Lung (tissue), 17 donors: ENCODE measurements at places on chromosomes 16 and 17. TPM values are rescaled to one million over a fixed set of nuclear protein-coding genes. Genes with fewer than 3 reads are reported as not detected.

- DNase-seq: no peak
Observed at GRCh38 chr17:50938821-50939541, 72.8 kb upstream of the TOB1 start.

DNA sequence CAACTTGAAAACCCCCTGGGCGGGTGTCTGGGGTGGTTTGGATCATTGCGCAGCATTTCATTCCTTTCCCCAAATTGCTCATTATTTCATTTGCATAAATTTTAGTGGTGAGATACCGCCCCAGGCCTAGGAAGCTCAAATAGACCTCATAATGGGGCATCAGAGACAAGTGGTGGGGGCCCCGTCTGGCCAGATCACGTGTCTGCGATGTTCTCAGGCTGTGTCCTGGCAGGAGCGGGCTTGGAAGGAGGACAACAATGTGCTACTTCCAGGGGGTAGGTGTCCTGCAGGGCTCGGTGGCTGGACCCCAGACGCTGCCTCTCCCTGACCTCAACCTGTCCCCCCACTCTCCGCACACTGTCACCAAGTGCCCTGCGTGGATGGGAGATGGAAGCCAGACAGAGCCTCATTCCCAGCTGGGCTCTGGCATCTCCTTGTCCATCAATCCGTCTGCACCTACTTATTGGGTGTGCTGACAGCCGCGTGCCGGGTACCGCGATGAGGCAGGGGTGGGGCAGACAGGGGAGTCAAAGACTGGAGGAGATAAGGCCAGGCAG is 116.9 kb downstream of the NTN1 start:
- peak; percentile 29 for DNase-seq

GPR139 gene
- total RNA-seq: not detected

SHISA6 gene
- total RNA-seq: 0.12 TPM

DNA sequence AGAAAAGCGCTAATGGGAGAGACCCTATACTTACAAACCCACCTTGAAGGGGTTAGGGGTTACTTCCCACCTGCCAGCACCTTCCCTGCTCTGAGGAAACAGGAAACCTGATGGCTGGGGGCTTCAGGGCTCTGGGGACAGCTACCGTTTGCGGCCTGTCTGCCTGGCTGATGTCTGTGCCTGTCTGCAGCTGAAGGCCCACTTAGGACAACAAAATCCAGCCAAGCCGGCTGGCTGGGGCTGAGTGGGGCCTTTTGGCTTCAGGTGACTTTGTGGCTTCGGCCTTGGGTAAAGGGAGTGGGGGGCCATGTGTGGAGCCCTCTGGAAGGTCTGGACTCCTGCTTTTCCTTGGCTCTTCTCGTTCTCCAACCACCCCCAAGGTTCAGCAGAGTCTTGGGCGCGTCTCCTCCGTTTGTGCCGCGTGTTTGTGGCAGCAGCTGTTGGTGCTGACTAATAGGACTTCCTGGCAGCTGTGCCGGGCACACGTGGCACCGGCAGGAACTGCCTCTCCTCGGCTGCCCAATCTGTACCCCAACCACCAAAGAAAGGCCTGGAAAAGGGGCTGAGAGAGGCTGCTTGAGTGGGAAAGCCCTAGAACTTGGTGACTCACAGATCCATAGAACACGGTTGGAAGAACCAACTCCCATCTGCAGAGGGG is 186.7 kb downstream of the MSI2 start:
- DNase-seq: no peak

- DNase-seq: no peak
Observed at GRCh38 chr17:83144421-83145357, 65.3 kb downstream of the METRNL start.

ABCC1 gene
- 41.5 TPM for total RNA-seq

CCL11 gene
- total RNA-seq: 0.80 TPM

GRCh38 chr17:726271-726919 is 6.0 kb upstream of the TLCD3A start:
- peak; percentile 61 for DNase-seq

DNA sequence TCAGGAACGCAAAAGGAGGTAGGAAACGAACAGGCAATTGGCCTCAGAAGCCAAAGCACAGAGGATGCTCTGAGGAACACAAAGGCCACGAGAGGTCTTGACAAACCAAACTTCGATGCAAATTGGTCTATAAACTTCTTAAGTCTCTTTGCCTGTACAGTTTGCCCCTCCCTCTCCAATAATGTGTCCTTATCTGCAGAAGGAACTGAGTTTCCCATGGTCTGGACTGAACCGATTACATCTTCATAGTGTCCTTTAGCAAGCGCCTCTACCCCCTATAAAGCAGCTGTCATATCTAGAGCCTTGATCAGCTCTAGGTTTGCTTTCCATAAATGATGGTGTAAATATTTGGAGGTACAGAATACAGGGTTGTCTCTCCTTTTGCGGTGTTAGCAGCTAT is 3.1 kb upstream of the CDRT4 start:
- DNase-seq: no peak

DPEP3 gene
- total RNA-seq: 0.40 TPM

MED13 gene
- total RNA-seq: 64.6 TPM

- no peak for DNase-seq
Observed at GRCh38 chr16:64596196-64596595, 525.7 kb downstream of the CDH11 start.

MEOX1 gene
- 1.2 TPM for total RNA-seq

DNA sequence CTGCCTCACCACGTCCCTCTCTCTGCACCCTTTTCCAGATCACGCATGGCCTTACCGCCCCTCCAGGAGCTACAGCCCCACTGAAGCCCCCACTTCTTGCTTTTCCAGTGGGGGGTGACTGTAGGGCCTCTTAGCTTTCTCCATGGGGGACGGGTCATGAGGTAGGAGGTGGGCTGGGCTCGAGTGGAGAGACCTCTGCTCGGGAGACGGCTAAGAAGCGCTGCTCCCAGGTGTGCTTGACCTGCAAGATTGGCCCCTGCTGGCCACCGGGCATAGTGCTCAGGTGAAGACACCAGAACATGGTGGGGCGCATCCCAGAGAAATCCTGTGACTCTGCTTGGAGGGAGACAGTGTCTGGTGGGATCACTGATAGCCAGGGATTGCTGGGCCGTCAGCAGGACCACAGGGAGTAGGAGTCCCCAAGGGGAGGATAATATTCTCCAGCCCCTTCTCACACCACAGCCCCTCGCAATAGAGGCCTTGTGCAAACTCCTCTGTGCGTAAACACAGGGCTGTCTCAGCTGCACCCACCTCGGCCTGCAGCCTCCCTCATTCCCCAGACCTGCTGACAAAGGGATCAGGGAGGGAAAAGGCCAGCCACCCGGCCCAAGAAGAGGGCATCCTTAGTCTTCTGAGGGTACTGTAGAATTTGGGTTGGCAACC is 8.9 kb upstream of the GALK1 start:
- no peak for DNase-seq

GRCh38 chr17:78905116-78905515 is 2.1 kb upstream of the CEP295NL start:
- DNase-seq: no peak

DNA sequence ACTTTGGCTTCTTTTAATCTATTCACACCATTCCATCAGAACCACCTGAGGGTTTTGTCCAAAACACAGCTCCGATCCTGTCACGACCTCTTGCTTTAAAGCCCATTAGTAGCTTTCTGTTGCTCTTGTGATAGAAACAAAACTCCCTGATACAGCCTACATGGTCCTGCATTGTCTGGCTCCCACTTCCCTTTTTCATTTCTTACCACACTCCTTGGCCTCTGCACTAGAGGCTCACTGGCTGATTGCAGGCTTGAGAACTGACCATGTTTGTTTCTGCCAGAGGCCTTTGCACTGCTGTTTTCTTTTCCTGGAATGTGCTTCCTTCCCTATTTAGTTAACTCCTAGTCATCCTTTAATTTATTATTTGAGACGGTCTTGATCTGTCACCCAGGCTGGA is 23.7 kb downstream of the IST1 start:
- DNase-seq: no peak

DNA sequence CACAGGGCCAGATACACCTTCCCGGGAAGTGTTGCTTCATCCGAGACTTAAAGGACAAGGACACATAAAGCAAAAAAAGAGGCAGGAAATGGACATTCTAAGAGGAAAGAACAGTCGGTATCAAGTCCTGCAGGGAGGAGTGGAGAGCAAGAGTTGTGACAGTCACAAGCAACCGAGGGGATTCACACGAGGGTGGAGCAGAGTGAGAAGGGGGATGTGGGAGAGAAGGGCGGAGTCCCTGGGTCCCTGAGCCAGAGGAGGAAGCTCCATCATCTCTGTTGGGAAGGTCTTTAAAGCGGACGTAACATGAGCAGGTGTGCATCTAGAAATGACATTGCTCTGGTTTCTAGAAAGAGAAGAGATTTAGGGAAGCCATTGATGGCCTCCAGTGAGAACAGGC is 47.1 kb downstream of the AIPL1 start:
- no peak for DNase-seq

DNA sequence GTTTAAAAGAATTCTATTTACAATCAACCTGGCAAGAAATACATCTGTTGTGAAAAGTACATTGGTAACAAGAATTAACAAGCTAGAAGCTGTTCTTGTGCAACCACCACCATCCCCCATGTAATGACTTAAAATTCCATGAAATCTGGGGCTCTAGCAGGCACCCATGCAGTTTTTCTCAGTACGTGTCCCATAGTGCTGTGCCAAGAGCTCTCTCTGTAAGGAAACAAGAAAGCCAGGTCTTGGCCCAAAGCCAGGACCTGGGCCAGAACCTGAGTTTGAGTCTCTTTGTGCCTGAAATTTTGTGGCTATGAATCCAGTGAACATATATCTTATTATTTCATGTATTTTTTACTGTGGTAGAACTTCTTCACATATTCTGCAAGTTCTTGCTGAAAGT is 46.6 kb downstream of the NUP93 start:
- DNase-seq: peak; percentile 49

- peak; percentile 61 for DNase-seq
Observed at GRCh38 chr17:33520426-33521330, 227.6 kb upstream of the ASIC2 start.

ZFPM1 gene
- 0.57 TPM for total RNA-seq

KRT25 gene
- not detected for total RNA-seq

DNA sequence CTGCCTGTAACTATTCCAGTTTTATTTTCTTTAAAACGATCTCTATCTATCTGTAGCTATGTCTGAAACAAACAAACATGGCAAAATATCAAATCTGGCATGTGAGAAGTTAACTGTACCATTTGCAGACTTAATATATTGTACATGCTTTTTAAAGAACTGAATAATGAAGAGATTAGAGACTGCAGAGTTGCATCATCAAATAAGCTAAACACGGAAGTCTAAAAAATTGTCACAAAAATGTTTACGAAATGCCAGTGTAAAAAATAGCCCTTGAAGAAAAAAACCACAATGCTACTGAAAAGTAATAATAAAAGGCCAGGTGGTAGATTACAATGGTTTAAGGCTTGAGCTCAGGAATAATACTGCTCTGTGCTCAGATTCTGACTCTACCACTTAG is 43.1 kb downstream of the HS3ST3A1 start:
- peak; percentile 33 for DNase-seq
